ENCODE measurements at places on chromosomes 13 and 19. TPM values are rescaled to one million over a fixed set of nuclear protein-coding genes. Genes with fewer than 3 reads are reported as not detected.

GRCh38 chr13:73278186-73278585, 219.4 kb downstream of the KLF5 start:
- no peak for DNase-seq

LMTK3 gene
- 5.3 TPM for total RNA-seq

GRCh38 chr13:93851236-93851635, 624.6 kb downstream of the GPC6 start:
- DNase-seq: no peak

ZIM2 gene
- total RNA-seq: not detected

PSG1 gene
- not detected for total RNA-seq

DNA sequence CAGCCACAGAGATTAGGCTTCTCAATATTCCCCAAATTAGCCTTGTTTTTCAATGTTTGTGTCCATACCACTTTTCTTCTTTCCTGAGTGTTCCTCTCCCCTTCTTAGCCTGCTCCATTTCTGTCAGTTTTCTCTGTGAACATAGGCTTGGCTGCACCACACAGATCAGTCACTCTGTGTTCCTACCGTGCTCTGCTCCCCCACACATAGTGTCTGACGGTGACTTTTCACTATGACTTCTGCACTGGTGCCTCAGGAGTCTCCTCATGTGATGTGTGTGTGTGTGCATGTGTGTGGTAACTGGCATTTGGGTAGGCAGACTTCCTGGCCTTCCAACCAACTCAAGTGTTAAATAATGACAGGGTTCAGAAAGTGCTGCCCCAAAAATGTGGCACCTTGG, 47.9 kb upstream of the MYCBP2 start:
- no peak for DNase-seq

GRCh38 chr19:34051255-34051654, 121.0 kb upstream of the LSM14A start:
- no peak for DNase-seq

- no peak for DNase-seq
Measured at GRCh38 chr13:30580852-30581502, 36.7 kb upstream of the USPL1 start.

DNA sequence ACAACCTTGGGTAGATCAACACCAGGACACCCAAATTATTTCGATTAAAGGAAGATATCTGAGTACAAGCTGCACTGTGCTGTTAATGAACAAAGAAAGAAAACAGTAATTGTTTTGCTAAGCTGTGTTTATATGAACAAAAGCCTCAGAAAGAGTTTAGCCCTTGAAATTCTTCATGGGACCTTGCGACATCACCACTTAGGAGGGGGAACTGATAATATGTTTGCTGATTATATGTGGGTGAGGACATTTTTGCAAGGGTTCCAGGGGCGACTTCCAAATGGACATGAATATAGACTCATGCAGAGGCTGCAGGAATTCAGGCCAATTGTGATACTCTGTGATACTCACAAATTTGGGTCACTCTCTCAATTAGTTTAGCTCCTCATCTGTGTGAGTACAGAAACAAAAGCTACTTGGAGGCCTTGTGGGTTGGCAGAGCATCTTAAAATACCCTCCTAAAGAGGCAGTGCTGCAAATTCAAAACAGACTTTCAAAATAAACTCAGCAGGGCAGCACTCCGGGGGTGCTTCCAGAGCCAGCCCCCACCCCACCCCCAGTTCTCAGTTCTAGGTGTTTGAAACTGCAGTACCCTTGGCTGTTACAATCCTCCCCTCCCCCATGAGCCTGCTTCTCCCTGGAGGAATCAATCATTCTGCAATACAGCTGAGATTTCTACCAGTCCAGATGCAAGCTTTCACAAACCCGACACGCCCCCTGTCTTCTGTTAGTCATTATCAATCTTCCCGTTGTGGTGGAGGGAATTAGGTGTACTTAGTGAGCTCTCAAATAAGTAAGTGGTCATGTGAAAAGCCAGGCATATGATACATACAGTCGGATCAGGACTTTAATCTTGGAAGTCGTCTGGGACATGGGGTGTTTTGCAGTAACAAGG, 97.0 kb upstream of the MBNL2 start:
- DNase-seq: no peak

GRCh38 chr13:30880856-30881155, 25.3 kb upstream of the MEDAG start:
- no peak for DNase-seq

SYCN gene
- not detected for total RNA-seq

GRCh38 chr13:79675931-79676660, 195.1 kb downstream of the NDFIP2 start:
- no peak for DNase-seq

GRCh38 chr13:39787086-39787487, 131.6 kb downstream of the COG6 start:
- DNase-seq: no peak

DNA sequence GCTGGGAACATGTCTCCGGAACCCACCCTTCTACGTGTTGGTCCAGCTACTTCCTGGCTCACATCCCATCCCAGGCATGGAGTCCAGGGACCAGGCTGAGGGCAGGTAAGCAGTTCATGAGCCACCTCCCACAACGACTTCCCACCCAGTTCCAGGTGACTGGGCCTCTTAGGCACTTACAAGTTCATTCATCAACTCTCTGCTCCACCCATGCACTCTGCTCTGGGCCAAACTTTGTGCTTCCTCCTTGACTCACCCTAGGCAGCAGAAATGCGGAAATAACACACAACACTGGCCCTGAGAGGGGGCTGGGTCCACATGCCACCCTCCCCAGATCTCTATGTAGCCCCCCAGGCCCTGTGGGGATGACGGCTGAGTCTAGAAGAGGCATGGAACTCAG, 20.5 kb downstream of the IQCN start:
- DNase-seq: no peak

DNA sequence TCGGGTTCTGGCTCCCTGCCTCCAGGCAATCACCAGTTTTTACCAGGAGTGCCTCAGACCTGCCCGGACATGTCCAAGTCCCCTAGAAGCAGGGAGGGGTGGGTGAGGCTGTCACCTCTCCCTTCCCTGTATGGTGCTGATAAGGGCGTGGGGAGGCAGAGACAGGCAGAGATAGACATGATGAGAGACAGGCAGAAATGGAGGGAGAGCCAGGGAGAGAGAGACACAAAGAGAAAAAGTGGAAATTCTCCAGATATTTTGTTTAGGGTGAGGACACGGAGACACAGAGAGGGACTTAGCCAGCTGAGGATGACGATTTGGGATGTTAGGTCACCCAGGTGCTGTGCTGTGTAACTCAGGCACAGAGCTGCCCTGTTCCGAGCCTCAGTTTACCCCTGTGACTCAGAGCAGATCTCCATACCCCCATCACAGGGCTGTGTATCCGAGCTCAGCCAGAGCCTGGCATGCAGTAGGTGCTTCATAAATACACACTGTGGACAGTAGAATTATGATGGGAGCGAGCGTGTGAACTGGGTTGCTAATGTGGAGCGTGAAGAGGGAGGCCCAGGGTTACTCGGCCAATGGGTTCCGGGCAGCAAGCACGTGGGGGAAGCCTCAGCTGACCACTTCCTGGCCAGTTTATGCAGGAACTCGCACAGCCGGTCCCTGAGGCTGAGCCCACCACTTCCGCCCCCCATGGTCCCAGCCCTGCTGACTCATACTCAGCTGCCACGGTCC, 11.9 kb upstream of the GDF15 start:
- DNase-seq: peak; percentile 95

GRCh38 chr19:50205681-50206138, 2.3 kb downstream of the MYH14 start:
- no peak for DNase-seq

TNPO2 gene
- 104 TPM for total RNA-seq

TSKS gene
- total RNA-seq: 1.3 TPM

DNA sequence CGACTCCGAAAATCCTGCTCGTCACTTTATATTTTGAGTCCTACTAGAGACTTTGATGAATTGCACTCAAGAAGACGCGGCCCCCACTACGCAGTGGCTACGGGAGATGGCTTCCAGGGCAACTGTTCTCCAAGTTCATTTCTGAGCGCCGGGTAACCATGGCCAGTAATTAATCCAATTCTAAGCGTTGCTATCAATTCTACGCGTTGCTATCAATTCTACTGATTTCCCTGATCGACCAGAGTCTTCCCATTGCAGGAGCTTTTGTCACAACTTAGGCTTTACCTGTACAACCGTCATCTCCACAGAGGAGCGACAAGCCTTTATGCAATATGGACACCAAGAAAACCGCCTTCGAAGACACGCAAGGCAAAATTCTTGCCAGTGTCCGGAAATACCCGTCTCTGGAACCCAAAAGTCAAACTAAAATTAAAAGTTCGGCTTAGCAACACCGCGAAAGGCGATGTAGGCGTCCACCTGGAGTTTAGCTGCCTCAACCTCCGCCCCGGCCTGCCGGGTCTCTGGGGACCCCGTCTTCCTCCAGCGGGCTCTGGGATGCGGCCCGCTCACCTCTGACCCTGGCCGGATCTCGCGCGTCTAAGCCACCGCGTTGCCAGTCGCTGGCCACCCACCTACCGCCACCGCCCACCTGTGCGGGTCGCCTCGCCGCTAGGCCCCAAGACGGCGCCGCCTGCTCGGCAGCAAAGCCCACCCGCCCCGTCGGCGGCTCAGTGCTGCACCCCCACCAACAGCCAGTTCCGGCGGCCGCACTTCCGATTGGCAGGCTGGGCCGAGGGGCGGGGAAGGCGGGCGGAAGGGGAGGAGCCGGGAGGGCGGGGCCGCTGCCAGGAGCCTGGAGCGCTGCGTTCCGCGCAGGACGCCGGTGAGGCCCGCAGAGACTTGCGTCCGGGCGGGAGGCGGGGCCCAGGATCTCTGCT, at the start of gene SUPT20H:
Gene SUPT20H (minus strand): TSS at position 779 of the 938 bp plus-strand sequence. CDS start 8,198 bp downstream, outside the sequence.
- DNase-seq: peak; percentile 95

DNA sequence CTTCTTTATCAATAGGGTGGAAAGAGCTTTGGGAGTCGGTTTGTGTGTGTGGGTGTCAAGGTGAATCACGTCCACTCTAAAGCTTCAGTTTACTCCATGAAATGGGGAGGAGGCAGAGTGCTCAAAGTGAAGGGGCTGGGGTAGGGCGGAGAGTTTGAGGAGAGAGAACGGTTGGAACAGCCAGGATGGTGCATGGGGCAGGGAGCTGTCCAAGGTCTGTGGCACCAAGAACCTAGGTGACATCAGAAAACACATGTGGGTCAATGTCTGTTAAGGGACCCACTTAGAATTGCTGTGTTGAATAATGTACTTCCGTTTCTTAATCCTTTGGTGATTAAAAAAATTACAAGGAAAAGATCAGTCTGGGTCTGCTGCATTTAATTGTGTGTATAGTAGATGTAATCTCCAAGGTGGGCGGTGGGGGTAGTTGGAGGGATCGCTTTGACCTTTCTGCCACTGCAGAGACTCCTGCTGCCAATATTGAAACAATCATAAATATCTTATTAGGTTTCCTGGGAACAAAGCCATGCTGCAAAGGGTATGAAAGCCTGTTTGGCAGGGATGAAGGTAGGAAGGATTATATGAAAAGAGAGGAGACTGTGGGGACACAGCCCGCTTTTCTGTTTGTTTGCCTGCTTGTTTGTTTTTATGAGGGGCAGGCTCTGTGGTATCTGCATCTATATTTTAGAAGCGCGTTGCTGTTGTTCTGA, 122.3 kb downstream of the ATP8A2 start:
- DNase-seq: no peak

GRCh38 chr13:78402708-78403400, 200.5 kb downstream of the POU4F1 start:
- DNase-seq: no peak

DNA sequence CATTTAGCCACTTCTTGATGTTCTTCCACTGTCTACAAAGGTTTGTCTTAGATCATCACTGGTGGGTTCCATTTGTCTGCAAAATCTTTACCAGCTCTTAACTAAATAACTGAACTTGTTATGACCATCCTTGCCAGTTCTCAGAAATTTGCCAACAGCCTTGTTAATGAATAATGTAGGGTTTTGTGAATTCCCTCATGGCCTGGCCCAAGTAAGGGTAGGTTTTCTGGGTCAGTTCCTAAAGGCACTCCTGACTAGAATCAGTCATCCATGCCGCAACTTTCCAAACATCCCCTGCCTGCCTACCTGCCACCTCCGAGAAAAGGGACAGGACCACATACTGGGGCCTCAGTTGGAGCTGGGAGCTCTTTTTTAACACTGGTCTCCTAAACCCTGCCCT, 4.0 kb downstream of the COL4A1 start:
- no peak for DNase-seq

RAB20 gene
- 3.8 TPM for total RNA-seq

- DNase-seq: no peak
Measured at GRCh38 chr19:35531291-35531690, 2.0 kb upstream of the GAPDHS start.

GRCh38 chr13:110416131-110417025, 109.3 kb downstream of the COL4A2 start:
- no peak for DNase-seq

ZNF256 gene
- 9.3 TPM for total RNA-seq

EBI3 gene
- 14.7 TPM for total RNA-seq

NKPD1 gene
- total RNA-seq: 0.18 TPM

DNA sequence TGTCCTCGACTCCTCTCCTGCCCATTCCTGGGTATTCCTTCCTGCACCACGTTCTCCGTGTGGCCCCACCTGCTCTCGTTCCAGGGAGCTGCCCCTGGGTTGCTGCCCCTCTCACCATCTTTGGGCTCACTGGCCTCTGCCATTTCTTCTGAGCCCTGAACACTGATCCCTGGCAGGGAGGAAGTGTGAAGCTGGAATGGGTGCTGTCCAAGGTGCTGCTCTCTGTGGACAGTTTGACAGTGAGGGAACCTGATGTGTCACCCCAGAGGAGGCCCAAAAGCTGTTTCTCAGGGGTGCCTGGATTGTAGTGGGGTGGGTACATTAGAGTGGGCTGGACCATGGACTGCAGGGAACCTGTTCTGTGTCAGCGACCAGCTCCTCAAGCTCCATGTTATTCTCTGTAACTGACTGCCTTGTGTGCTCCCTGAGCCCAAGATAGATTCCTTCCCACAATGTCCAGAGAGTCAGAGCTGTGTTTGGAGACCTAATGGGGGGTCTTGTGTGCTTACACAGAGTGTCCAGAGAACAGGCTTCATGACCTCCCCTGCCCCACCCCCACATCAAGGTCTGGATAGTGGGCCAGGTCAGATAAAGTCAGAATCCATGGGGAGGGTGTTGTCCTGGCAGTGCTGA, 7.2 kb upstream of the CEACAM8 start:
- peak; percentile 62 for DNase-seq

- no peak for DNase-seq
Measured at GRCh38 chr19:55495646-55496349, 7.6 kb downstream of the SSC5D start.

Measured in activated CD8-positive, alpha-beta memory T cell treated with anti-CD3 and anti-CD28 coated beads, Interleukin-2, amount 10 ng/mL, durations not matched to agents 7 days and 5 days (primary cell).